ENCODE measurements at places on chromosomes 2 and 18.

- no peak for DNase-seq
- H3K4me3 ChIP-seq, result no peak overlapping the region
- no peaks in the 10 kb centered on the region for H3K4me1 ChIP-seq
- no peaks in the 10 kb centered on the region for H3K36me3 ChIP-seq
- no peak overlapping the region for H3K27ac ChIP-seq
Measured at GRCh38 chr2:10297959-10298531, 4.7 kb upstream of the HPCAL1 start.

DNA sequence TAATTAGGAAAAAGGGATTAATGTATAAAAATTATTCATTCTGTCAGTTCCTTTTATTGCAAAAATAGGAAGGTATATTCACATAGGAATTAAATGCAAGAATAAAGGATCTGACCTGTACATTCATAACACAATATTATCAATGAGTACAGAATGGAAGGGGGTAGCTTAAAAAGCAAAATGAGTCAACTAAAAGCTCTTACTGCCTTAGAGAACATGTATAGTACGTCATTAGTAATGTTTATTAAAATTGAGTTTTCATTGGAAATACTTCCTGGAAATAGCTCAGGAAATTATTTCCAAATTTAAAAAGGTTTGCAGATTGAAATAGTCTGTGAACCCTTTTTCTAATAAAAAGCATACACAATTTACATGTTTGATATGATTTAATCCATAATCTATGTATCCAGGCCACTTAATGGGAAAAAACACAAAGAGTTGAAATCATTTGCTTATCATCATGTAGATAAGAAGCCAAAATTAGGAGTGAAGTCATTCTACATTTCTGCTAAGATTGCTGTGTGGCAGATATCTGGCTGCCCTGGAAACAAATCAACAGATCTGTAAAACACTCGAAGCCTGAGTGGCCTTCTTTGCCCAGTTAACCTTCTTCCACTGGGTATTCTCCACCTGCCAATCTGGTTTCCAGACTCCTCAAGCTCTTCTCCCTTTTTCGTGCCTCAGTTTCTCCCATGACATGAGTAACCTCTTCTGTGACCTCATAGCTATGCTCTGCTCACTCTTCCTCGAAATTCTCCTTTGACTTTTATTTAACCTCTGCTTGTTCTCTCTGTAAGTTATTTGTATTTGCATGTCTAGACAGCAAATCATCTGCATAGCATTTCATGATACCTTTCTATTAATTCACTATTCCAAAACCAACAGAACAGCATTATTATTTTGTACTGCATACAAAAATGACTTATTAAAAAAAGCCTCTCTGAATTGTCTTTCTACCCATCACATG lies 181.2 kb upstream of the REV1 start:
- H3K36me3 ChIP-seq, result no peaks in the 10 kb centered on the region
- H3K4me1 ChIP-seq, result no peaks in the 10 kb centered on the region
- DNase-seq, result no peak
- no peak overlapping the region for H3K27ac ChIP-seq
- no peak overlapping the region for H3K4me3 ChIP-seq
- no peaks in the 10 kb centered on the region for H3K27me3 ChIP-seq

DNA sequence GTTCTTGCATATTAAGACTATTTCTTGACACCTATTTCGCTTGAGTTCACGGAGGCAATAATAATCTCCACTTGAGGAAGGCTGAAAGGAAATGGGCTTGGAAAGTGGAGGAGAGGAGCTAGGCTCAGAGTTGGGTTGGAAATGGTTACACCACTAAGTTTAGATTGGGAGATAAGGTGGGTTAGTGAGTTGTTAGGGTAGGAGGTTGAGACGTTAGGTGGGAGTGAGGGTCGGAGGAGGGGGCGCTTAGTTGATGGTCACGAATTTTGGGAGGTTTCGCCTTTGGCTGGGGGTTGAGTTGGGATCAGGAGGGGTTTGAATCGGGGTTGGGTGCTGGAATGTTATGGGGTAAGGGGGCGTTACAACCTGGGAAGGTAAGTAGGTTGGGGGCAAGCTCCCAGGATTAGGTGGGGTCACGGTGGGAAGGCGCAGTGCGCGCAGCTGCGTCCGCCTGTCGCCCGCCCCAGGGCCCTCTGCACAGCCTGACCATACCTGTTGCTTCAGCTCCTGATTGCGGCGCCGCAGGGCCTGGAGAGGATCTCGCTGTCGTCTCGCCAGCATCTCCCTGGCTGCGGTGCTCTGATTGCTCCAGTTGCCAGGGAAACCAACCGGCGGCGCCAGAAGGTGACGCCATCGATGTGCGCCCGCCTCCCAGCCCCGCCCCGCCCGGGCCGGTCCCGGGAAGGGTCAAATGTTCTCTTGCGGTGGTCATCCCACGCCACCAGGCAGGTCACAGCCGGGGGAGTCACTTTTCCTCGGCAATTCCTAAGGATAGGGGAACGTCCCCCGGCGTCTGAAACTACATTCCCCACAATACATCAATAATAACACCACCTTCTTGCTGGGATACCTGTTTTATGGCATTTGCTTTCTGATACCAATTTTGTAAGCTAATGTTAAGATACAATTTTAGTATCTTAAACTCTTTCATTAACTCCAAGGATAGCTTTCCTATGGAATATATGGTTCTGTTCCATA lies at the start of gene NPHP1:
Gene NPHP1 (minus strand): TSS at position 606 of the 978 bp plus-strand sequence. CDS start 45 bp downstream, at position 561.
- no peaks in the 10 kb centered on the region for H3K36me3 ChIP-seq
- H3K27ac ChIP-seq, result peak within 1 kb of the TSS; percentile 83
- DNase-seq, result peak; percentile 73
- H3K4me1 ChIP-seq, result no peaks in the 10 kb centered on the region
- H3K4me3 ChIP-seq, result peak within 1 kb of the TSS; percentile 63

- H3K4me3 ChIP-seq, result no peak overlapping the region
- no peak overlapping the region for H3K27ac ChIP-seq
- no peaks in the 10 kb centered on the region for H3K36me3 ChIP-seq
- no peak for DNase-seq
- no peaks in the 10 kb centered on the region for H3K4me1 ChIP-seq
Measured at GRCh38 chr18:56196495-56197225, 441.7 kb downstream of the TXNL1 start.

DNA sequence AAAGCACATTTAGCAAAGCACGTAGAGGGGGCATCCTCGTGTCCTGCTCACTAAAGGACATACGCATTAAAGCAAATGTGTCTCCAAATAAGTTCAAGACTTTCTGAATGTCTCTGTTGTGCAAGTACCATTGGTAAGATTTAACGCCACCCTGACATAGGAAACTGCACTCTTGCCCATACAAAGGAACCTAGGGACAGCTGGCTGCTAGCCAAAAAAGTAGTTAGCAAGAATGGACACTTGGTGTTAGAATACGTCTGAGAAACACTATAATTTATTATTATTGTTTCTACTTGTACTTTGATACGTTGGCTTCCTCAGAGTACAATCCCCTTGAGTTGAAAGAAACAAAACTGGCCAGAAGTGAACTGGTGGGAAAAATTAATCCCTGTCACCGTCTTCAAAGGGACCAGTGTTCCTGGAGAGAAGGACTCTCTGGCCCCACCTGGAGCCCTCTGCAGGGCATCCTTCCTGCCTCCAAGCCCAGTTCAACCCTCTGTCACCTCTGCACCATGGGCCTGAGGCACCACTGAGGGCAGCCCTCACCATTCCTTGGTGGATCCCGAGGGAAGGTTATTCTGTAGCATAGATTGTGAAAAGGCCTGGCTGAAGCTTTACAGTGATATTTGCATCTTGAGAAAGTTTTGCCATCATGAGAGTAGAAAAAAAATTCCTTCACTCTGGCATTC lies 51.4 kb upstream of the APCDD1 start:
- H3K27me3 ChIP-seq, result no peaks in the 10 kb centered on the region
- no peaks in the 10 kb centered on the region for H3K4me1 ChIP-seq
- no peak overlapping the region for H3K27ac ChIP-seq
- no peak overlapping the region for H3K4me3 ChIP-seq
- no peaks in the 10 kb centered on the region for H3K36me3 ChIP-seq

GRCh38 chr2:224970311-224970710 lies 72.0 kb downstream of the DOCK10 start:
- no peaks in the 10 kb centered on the region for H3K36me3 ChIP-seq
- H3K4me3 ChIP-seq, result no peak overlapping the region
- H3K27ac ChIP-seq, result no peak overlapping the region
- no peaks in the 10 kb centered on the region for H3K27me3 ChIP-seq
- DNase-seq, result no peak

DNA sequence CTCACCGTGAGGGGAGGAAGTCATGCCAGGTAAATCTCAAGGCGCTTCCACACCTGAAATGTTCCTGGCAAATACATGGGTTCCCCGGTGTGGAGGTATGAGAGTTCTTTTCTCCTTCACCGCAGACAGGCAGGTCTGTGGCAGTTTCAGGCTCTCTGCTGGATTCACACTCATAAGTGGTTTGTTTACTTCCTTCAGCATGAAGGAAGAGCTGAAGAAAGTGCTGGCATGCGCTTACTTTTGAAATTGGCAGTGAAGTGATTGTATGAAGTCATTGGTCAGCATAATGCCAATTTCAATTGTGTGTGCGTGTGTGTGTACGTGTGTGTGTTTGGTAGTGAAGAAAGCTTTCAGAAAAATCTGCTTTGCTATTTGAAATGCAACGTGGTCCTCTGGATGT lies 43.4 kb downstream of the RNF144A start:
- peak; percentile 54 for DNase-seq
- peaks cover 6% of the 10 kb centered on the region for H3K4me1 ChIP-seq
- H3K36me3 ChIP-seq, result no peaks in the 10 kb centered on the region
- no peaks in the 10 kb centered on the region for H3K27me3 ChIP-seq
- no peak overlapping the region for H3K4me3 ChIP-seq
- peak overlapping the region; percentile 41 for H3K27ac ChIP-seq

DNA sequence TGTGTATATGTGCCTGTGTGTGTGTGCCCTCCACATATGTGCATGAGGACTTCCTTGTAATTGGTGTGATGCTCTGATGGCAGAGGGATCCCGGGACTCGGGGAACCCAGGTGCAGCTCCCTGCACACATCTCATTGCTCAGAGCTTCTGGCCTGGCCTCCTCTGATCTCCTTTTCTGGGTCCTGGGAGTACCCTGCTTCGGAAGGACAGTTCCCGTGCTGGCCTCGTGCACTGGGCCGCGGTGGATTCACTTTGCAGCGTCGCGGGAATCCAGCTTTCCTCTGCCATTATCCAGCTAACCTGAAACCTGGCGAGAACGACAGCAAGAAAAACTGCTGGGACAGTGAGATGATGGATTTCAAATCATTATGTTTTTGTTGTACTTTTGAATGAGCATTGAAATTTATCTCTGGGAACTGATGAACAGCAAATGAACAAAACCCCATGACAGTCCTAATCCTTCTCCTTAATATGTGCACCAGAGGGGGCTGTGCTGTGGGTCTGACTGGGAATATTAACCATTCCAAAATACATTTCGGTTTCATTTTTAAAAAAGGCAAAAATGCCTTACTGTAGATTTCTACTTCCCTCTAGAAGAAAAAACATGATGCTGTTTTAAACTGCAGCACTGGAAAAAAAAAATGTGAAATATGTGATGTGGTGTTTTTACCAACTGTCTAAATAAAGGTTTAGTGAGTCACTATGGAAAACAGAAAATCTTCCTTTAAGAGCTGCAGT lies 78.2 kb downstream of the PTGR3 start:
- no peaks in the 10 kb centered on the region for H3K36me3 ChIP-seq
- no peaks in the 10 kb centered on the region for H3K27me3 ChIP-seq
- no peak overlapping the region for H3K27ac ChIP-seq
- peaks cover 6% of the 10 kb centered on the region for H3K4me1 ChIP-seq

Measured in tibial nerve (tissue), 4 donors.